ENCODE measurements at places on chromosomes 4 and X. TPM values are rescaled to one million over a fixed set of nuclear protein-coding genes. Genes with fewer than 3 reads are reported as not detected.
A peak's percentile ranks its signal among the peaks of the same experiment; 100 is the strongest.

GRCh38 chrX:98380556-98380955, 1496.8 kb downstream of the RPA4 start:
- H3K27ac ChIP-seq = peak overlapping the region; percentile 69
- no peaks in the 10 kb centered on the region for H3K27me3 ChIP-seq
- peak; percentile 47 for DNase-seq
- H3K4me3 ChIP-seq = no peak overlapping the region
- H3K4me1 ChIP-seq = no peaks in the 10 kb centered on the region

Gene COL4A6
- total RNA-seq = 15.2 TPM

Gene RIPPLY1
- total RNA-seq = not detected

- H3K4me3 ChIP-seq = no peak overlapping the region
- H3K36me3 ChIP-seq = no peaks in the 10 kb centered on the region
- no peak for DNase-seq
- H3K4me1 ChIP-seq = 0 out of 2 replicates have a peak, but pooled peaks cover 3% of the 10 kb centered on the region
- no peak overlapping the region for H3K27ac ChIP-seq
These were observed 121.4 kb downstream of the NHS start for GRCh38 chrX:17496407-17496806.

- H3K36me3 ChIP-seq = no peaks in the 10 kb centered on the region
- peaks cover 10% of the 10 kb centered on the region for H3K4me1 ChIP-seq
- H3K4me3 ChIP-seq = no peak overlapping the region
- DNase-seq = no peak
These were observed 202.5 kb upstream of the MAB21L2 start for GRCh38 chr4:150379454-150379853.

Gene BEX2
- total RNA-seq = 37.5 TPM

DNA sequence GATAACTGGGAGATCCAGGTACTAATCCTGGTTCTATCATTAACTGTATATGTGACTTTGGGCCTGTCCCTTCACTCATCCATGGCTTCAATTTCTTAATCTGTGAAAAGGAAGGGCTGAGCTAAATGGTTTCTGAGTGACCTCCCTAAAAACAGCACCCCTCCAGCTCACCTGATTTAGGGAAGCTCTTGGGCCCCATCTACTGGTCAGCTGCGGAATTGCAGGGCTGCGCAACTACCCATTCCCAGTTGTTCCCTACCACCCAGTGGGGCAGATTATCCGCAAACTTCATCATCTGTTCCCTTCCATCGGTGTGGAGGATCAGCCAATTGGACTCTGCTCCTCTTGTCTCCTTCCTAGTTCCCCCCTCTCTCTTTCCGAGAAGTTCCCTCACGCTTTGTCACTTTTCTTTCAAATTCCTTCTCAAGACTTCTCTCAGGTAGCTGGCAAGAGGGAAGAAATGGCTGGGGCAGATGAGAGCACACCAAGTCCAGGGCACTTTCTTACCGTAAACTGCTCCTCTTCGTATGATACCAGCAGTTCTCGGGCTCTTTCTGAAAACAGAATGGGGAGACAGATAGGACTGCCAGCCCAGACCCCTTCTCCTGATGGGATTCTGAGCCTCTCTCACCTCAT, 5.8 kb downstream of the LAS1L start:
- H3K4me3 ChIP-seq = no peak overlapping the region
- H3K27ac ChIP-seq = peak overlapping the region; percentile 55
- DNase-seq = peak; percentile 64
- H3K4me1 ChIP-seq = no peaks in the 10 kb centered on the region

GRCh38 chrX:20681683-20682082, 415.0 kb upstream of the RPS6KA3 start:
- no peak for DNase-seq
- H3K27ac ChIP-seq = no peak overlapping the region
- H3K36me3 ChIP-seq = no peaks in the 10 kb centered on the region
- no peak overlapping the region for H3K4me3 ChIP-seq

Gene CITED1
- total RNA-seq = 0.45 TPM

GRCh38 chr4:184028561-184029374, 123.7 kb downstream of the STOX2 start:
- H3K27ac ChIP-seq = no peak overlapping the region
- no peak for DNase-seq
- H3K27me3 ChIP-seq = no peaks in the 10 kb centered on the region
- no peaks in the 10 kb centered on the region for H3K36me3 ChIP-seq
- no peak overlapping the region for H3K4me3 ChIP-seq

- peaks cover 6% of the 10 kb centered on the region for H3K4me1 ChIP-seq
- H3K27me3 ChIP-seq = no peaks in the 10 kb centered on the region
- no peak overlapping the region for H3K4me3 ChIP-seq
- no peaks in the 10 kb centered on the region for H3K36me3 ChIP-seq
These were observed 159.6 kb upstream of the ANK2 start for GRCh38 chr4:112889619-112890527.

DNA sequence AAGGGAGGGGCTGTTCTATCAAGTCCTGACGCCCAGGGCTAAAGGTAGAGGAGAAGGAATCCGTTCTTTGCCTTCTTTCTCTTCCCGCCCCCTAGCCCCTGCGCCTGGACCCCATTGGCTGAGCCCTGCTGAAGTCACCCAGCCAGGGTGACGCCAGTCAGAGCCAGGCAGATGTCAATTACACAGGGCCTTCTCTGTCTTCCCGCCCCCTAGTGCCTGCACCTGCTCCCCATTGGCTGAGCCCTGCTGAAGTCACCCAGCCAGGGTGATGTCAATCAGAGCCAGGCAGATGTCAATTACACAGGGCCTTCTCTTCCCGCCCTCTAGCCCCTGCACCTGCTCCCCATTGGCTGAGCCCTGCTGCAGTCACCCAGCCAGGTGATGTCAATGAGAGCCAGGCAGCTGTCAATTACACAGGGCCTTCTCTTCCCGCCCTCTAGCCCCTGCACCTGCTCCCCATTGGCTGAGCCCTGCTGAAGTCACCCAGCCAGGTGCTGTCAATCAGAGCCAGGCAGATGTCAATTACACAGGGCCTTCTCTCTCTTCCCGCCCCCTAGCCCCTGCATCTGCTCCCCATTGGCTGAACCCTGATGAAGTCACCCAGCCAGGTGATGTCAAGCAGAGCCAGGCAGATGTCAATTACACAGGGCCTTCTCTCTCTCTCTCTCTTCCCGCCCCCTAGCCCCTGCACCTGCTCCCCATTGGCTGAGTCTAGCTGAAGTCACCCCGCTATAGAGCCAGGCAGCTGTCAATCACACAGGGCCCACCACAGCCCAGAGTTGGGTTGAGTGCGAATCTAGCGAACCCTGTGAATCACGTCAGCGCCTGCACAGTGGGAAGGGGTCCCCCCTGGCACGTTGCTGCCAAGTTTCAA, 46.4 kb downstream of the ASMT start:
- H3K27ac ChIP-seq = peak overlapping the region; percentile 63
- H3K4me3 ChIP-seq = no peak overlapping the region
- H3K36me3 ChIP-seq = no peaks in the 10 kb centered on the region
- H3K27me3 ChIP-seq = no peaks in the 10 kb centered on the region

GRCh38 chrX:30981968-30982367, 89.9 kb downstream of the FTHL17 start:
- DNase-seq = no peak
- no peak overlapping the region for H3K4me3 ChIP-seq
- H3K4me1 ChIP-seq = no peaks in the 10 kb centered on the region
- H3K36me3 ChIP-seq = no peaks in the 10 kb centered on the region

Gene ANKRD37
- total RNA-seq = 6.2 TPM

GRCh38 chrX:10231461-10231860, 74.7 kb downstream of the CLCN4 start:
- H3K4me3 ChIP-seq = no peak overlapping the region
- H3K4me1 ChIP-seq = no peaks in the 10 kb centered on the region
- DNase-seq = no peak
- H3K36me3 ChIP-seq = no peaks in the 10 kb centered on the region

Gene TBX22
- total RNA-seq = 0.24 TPM

Gene XIAP
- 34.7 TPM for total RNA-seq

DNA sequence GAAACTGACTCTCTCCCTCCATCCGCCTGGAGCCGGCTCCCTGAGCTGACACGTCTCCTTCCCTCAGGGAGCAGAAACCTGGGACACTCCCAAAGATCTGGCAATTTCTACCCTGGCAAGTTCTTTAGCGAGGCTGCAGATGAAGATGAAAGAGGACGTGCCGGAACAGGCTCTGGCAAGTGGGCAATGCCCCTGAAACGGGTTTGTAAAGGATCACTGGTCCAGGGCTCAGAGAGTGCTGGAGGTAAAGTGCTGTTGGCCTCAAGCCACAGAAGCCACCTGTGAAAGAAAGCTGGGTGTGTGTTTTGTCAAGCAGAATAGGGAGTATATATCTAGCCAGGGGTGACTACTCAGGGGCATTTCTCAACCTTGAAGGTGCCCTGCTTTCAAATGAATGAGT, 131.4 kb upstream of the ATP6AP2 start:
- H3K27me3 ChIP-seq = no peaks in the 10 kb centered on the region
- no peak overlapping the region for H3K27ac ChIP-seq
- H3K4me1 ChIP-seq = no peaks in the 10 kb centered on the region
- no peaks in the 10 kb centered on the region for H3K36me3 ChIP-seq
- no peak overlapping the region for H3K4me3 ChIP-seq
- DNase-seq = no peak

Gene FGF13
- total RNA-seq = 18.8 TPM

- DNase-seq = no peak
- no peaks in the 10 kb centered on the region for H3K27me3 ChIP-seq
- no peak overlapping the region for H3K27ac ChIP-seq
- H3K36me3 ChIP-seq = no peaks in the 10 kb centered on the region
These were observed 265.9 kb upstream of the GK2 start for GRCh38 chr4:79673898-79674297.

Gene TKTL2
- total RNA-seq = 0.07 TPM

GRCh38 chrX:152428596-152428995, 22.5 kb downstream of the GABRA3 start:
- no peak overlapping the region for H3K27ac ChIP-seq
- no peak overlapping the region for H3K4me3 ChIP-seq
- H3K36me3 ChIP-seq = no peaks in the 10 kb centered on the region
- H3K27me3 ChIP-seq = no peaks in the 10 kb centered on the region
- peaks cover 13% of the 10 kb centered on the region for H3K4me1 ChIP-seq
- no peak for DNase-seq
